ENCODE measurements at places on chromosomes 6 and 20.

DNA sequence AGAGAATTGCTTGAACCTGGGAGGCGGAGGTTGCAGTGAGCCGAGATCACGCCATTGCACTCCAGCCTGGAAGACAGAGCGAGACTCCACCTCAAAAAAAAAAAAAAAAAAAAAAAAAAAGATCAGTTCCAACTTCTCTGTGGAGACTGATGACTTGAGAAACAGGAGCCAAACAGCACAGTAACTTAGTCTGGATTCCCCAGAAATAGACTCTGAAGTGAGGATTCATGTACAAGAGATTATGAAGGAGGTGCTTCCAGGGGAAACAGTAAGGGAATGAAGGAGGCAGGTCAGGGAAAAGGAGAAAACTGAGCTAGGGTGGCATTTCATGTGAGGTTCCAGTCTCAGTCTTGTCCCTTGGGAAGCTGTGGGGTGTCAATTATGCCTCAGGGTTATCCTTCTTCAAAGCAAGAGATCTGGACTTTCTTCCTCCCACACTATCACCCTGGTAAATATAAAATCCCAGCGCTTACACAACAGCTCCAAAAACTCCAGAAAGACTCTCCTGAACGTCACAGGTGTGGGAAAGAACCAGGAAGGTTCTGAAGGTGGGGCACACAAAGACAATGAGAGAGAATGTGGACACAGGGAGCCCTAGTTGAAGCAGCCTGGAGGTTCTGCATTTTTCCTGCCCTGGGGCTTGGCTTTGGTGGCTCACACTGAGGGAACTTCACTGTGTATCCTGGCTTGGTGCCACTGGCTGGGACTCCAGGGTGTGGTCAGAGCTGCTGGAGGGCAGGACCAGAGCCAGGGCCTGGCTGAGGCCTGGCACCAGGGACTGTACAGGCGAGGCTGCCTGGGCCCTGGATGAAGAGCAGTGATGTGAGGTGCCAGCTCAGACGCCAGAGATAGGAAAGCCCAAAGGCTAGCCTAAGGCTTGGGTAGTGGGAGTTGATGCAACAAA, 46.8 kb downstream of the PCNA start:
- DNase-seq = no peak

- DNase-seq = peak; percentile 6
Measured at GRCh38 chr6:112058243-112059032, 4.5 kb downstream of the CCN6 start.

DNA sequence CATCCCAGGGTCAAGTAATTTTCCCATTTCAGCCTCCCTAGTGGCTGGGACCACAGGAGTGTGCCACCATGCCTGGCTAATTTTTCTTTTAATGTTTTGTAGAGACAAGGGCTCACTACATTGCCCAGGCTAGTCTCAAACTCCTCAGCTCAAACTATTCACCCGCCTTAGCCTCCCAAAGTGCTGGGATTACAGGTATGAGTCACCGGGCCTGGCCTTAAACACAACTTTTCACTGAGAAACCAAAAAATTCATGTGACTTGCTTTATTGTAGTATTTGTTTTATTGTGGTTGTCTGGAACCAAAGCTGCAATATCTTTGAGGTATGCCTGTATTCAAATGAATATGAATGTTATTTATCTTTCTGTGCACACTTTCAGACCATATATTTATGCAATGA, 72.2 kb downstream of the RWDD2A start:
- DNase-seq = no peak

GRCh38 chr6:87184762-87185250, 29.4 kb downstream of the ZNF292 start:
- DNase-seq = no peak

DNA sequence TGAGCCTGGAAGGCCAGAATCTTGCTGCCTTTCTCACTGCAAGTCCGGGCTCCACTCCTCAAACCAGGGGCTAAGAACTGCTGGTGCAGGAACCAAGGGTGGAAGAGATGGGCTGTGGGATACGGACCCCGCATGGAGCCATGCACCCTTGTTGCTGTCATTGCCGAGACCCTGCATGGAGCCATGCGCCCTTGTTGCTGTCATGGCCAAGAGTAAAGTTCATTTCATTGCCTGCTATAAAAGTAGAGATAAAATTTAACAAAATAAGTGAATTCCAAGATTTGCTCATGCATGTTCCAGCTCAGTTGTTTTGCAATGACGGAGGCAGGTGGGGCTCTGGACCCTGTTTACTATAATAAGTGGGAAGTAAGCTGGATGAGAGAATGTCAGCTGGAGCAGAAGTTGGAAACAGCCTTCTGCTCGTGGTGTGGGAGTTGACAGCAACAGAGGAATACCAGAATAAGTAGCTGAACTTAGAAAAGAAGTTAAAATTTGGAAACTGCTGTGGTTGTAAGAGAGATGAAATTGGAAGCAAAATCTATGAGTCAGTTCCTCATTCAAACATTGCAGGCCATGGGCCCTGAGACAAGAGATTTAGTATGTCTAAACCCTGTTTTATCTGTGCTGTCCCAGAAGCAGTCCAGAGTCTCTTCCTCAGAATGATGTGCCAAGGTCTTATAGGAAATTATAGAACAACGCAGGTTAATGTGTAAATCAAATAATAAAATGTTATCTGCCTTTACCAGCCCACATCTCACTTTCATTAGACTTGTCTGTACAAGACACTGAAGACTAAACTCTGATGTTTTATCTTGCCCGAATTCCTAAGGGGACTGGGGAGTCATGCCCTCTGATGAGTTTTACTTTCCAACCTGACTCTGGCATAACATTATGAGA, 15.8 kb upstream of the THBS2 start:
- DNase-seq = no peak

DNA sequence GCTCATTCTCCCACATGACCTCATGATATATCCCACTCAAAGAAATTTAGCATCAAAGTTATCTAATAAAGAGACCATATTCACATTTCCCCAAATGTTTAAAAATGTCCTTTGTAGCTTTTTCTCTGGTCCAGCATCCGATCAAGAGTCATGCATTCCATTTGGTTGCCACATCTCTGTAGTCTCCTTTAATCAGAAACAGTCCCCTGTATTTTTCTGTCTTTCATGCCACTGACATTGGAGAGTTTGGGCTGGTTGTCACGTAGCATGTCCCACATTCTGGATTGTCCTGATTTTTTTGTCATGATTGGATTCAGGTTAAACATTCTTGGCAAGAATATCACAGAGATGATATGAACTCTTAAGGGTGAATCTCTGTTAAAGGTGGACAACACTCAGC, 55.7 kb downstream of the SNX5 start:
- no peak for DNase-seq

DNA sequence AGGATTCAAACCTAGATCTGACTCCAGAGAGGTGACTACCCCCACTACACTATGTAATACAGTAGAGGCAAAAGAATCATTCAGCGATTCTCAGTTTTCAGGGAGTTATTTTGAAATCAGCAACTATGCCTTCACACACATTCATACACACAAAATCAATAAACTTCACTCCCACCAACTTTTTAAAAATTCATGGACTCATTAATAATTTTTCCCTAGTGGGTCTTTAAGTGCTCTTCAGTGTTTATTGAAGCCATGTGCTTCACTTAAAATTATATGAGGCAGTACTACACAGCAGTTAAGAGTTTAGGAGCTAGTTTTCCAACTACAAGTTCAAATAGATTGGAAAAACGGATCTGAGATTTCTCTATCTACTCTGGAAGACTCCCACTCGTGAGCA, 452.7 kb upstream of the ADGRB3 start:
- DNase-seq = no peak

GRCh38 chr20:9736373-9736772, 102.5 kb downstream of the PAK5 start:
- no peak for DNase-seq

- DNase-seq = no peak
Measured at GRCh38 chr20:12152996-12153395, 235.3 kb downstream of the BTBD3 start.

DNA sequence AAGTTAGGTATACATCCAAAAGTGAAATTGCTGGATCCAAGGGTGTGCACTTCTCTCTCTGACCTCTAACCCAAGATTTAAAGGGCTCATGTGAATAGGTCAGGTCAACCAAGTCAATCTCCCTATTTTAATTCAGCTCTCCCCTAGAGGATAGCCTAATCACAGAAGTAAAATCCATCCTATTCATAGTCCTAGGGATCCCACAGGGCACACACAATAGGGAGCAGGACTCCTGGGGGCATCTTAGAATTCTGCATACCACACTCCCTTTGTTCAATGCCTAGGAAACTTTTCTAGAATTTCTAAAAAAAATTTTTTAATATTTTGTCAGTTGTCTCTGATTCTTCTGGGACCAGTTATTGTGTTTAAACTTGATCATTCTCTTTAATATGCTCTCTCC, 35.1 kb downstream of the CST9L start:
- DNase-seq = no peak

DNA sequence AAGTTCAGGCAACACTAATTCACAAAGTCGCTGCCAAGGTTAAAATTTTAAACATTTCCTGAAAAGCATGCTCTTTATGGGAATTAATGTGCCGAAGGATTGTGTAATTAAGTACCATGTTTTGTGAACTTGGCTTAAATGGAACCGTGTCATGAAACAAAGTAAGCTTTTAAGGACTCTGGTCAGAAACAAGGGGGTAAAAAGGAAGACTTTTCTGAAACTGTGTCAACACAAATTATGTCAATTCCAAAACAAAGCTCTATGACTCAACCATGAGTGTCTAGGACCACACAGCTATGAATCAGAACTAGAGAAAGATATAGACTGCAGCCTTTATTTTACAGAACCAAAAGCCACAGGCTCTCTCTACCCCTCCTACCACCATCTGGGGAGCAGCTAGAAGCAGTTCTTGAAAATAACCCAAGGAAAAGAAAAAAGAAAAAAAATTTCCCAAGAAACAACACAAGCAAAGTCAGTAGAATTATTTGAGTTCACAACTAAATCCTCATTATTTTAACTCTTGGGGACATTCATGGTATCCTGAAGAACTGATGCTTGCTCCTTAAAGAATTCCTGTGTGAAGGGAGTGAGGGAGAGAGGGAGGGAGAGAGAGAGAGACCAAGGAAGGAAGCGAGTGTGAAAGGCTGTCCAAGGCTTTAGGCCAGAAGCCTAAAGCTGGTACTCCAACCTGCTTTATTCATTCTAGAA, 81.9 kb downstream of the ZMYND8 start:
- DNase-seq = peak; percentile 85

DNA sequence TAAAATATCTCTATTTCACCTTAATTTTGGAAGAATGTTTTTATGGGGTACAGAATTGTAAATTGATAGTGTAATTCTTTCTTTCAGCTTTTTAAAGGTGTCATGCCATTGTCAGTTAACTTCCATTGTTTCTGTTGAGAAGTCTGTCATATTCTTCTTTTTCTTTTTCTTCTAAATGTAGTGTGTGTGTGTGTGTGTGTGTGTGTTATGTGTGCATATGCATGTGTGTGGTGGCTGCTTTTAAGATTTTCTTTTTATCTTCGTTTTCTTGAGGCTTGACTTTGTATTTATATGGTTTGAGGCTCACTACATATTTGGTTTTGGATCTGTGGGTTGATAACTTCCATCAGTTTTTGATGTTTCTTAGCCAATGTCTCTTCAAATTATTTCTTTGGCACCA, 176.5 kb downstream of the OGFRL1 start:
- DNase-seq = no peak

- no peak for DNase-seq
Measured at GRCh38 chr6:100845676-100846075, 35.5 kb downstream of the ASCC3 start.

DNA sequence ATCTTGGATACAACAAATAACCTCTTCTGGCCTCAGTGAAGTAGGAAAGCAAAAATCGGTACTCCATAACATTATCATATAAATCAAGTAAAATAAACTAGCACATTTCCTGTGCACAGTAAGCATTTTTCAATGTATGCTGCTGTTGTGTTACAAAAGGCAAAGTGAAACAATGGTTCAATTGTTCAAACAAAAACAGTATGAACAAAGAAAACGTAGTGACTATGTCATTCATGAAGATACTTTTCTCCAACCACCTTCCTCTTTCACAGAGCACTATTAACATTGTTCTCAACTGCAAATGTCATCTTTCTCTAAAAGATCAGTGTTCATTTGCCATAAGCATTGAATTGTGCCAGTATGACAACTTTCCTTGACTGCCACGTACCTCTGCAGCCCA, 318.6 kb upstream of the PRDM1 start:
- DNase-seq = no peak

GRCh38 chr6:24536466-24536865, 41.7 kb downstream of the ALDH5A1 start:
- no peak for DNase-seq

DNA sequence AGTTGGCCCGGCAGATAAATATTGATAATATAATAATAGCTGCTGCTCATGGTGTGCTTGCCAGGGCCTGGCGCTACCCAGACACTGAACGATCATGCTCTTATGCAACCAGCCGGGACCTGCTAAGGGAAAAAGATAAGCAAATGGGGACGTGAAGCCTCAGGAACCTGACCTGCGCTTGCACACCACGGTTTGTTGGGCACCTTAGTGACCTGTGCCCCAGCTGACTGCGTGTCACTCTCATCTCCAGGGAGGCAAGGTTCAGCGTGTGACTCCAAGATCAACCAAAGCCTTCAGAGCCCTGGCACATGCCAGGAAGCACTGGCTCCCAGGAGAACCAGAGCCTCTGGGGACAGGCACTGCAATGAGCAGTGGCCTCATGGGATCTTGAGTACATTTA, 111.1 kb downstream of the AGPAT4 start:
- no peak for DNase-seq

DNA sequence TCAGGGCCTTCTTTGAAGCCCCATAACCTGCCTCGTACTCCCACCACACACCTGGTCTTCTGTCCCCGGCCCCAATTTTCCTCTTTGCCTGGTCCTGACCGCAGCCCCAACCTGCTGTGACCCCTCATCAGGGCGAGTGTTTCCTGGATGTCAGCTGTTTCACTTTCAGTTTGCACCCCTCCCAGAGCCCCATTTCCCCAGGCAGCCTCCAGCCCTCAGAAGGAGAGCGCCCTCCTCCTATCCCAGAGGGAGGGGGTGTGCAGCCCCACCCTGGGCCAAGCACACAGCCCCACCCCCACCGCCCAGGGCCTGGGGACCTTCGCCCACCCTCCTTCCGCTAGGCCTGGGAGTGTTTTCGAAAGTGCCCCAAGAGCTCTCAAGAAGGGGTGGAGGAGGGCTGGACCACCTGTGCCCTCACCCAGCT, 1.5 kb downstream of the BAK1 start:
- DNase-seq = no peak

DNA sequence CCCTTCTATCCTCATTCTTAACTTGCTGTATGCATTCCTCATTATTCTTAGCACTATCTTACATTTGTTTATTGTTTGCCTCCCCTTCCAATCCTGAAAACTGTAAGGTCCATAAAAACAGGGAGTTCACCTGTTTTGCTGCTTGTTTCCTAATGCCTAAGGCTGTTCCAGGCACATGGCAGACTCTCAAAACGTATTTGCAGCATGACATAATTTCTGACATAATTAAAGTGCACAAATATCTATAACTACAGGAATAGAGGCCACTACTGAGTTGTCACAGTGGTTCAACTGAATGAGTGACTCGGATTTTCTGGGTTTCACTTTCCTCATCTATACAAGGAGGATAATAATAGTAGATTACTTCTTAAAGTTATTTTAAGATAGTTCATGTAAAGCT, 83.0 kb downstream of the HFE start:
- DNase-seq = no peak

- no peak for DNase-seq
Measured at GRCh38 chr6:39508515-39508914, 186.0 kb upstream of the KCNK16 start.

- peak; percentile 59 for DNase-seq
Measured at GRCh38 chr6:154928325-154928922, 66.7 kb upstream of the TIAM2 start.
